ENCODE measurements at places on chromosomes 13 and 19.

DNA sequence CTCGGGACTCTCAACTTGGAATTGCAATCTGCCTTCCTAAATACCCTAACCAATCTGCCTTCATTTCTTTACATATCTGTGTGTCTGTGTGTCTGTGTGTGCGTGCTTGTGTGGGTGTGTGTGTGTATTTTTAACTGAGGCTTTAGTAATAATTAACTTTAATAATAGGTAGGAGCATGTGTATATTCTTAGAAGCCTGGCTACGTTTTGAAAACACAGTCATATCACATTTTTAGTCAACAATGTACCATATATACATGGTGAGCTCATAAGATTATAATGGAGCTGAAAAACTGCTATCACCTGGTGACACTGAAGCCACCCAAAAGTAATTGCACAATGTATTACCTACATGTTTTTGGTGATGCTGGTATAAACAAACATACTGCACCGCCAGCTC lies 65.4 kb upstream of the ATXN8OS start:
- no peak for DNase-seq

GRCh38 chr19:10961073-10961860 lies 437 bp downstream of the SMARCA4 start:
- DNase-seq = no peak

DNA sequence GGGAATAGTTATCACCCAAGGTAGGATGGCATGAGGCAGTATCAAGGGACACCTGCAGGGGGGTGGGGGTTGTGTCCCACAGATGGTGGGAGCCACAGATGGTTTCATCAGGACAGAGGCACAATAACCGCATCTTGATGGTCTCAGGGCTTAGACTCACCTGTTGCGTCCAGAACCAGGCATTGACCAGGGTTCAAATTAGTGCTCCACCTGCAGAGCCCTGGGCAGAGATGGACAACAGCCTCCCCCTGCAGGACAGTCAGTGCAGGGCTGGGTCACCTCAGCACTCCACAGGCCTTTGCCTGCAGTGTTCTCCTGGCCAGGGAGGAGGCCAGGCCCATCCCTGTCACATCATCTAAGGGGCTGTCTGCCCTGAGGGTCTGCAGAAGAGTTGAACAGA lies 14.5 kb upstream of the CEACAM1 start:
- no peak for DNase-seq

- no peak for DNase-seq
Measured at GRCh38 chr19:54532528-54532927, 29.9 kb downstream of the LAIR2 start.

DNA sequence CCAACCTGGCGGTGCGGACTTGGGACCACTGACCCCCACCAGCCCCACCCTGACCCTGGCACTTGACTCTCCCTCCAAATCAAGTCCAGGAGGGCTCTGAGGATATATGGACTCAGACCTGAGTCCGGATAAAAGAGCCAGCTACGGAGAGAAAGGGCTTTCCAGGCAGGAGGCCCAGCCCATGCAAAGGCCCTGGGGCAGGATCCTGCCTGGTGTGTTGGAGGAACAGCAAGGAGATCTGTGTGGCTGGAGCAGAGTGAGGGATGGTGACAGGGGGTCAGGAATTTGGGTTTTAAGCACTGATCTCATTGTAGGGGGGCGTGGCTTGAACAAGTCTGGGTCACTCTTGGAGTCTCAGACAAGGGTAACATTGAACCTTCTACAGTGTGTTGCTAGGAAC lies 474 bp upstream of the ZNRF4 start:
- no peak for DNase-seq

DNA sequence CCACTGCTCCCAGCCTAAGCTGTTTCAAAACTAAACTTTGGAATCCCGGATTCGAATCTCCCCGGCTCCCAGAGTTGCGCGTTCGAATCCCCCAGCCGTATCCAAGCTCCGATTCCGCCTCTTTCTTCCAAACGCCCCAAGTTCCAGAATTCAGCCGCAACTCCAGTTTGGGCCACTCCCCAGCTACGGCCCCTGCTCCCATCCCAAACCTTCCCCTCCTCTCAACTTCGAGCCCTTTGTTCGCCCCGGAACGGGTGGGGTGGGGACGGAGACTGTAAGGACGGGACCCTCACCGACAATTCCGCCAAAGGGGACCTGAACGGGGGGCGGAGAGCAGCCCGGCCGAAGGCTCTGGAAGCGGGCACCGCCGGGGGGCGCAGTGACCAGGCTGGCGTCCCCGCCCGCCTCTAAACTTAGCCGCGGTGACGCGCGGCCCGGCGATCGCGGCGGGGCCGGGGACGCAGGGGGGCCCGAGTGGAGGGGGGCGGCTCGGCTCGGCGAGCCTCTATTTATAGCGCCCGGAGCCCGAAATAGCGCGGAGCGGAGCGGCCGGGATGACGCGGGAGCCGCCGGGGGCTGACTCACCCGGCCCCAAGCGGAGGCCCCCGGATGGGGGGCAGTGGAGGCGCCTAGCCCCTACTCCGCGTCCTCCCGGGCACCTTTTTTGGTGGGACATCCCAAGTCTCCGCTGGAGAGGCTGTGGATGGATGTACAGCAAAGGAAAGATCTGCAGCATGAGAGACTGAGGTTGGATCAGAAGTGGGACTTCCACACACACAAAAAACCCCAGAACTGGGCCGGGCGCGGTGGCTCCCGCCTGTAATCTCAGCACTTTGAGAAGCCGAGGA lies 4.9 kb upstream of the ERCC1 start:
- no peak for DNase-seq

DNA sequence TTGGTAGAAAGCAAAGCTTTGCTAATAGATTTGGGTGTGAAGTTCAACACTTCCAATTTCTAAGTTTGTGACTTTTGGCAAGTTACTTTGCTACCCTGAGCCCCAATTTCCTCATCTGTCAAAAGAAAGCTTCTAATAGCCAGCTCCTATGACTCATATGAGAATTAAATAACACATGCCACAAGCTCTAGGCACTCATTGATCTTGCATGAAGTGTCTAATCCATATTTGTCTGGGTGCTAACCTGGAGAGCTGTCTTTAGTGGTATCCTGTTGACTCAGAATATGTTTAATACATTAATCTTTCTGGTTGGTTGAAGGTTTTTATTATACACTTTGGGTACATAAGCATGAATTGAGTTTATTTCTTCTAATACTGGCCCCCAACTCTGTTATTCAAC lies 188.8 kb downstream of the POSTN start:
- DNase-seq = no peak

DNA sequence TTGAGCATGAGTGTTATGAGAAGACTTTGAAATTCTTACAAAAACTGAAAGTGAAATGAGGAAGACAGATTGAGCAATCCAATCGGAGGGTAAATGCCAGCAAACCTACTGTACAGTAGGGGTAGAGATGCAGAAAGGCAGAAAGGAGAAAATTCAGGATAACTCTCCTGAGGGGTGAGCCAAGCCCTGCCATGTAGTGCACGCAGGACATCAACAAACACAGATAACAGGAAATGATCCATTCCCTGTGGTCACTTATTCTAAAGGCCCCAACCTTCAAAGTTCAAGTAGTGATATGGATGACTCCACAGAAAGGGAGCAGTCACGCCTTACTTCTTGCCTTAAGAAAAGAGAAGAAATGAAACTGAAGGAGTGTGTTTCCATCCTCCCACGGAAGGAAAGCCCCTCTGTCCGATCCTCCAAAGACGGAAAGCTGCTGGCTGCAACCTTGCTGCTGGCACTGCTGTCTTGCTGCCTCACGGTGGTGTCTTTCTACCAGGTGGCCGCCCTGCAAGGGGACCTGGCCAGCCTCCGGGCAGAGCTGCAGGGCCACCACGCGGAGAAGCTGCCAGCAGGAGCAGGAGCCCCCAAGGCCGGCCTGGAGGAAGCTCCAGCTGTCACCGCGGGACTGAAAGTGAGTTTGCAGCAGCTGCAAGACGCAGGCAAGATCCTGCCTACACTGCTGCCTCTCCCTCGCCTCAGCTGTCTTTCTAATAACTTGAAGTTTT lies at the start of gene TNFSF13B:
Gene TNFSF13B (plus strand): TSS at position 118 of the 728 bp plus-strand sequence. CDS start 178 bp downstream, at position 296.
- DNase-seq = no peak

GRCh38 chr19:21328406-21328805 lies 804 bp downstream of the ZNF708 start:
- DNase-seq = no peak
